ENCODE measurements at places on chromosomes 5 and 9.

GRCh38 chr9:100125910-100126309 is 26.9 kb downstream of the INVS start:
- no peak for DNase-seq

DNA sequence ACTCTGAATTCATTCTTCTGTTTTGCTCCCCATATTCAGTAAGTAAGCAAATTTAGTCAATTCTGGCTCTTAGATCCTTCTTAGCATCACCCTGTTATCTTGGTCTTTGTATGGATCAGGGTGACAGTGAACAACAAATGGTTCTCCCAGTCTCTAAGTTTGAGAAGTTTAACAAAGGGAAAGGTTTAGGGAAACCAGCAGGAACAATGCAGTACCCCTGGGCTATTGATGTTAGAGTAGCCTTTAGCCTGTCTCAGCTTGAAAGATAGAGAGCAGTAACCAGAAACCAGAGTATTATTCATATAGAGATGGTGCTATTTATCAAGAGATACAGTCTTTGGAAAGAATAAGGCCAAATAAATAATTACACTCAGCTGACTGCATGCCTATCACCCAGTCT is 241.8 kb downstream of the CDH12 start:
- DNase-seq: no peak

- DNase-seq: no peak
These were observed 4.6 kb upstream of the RNU6ATAC start for GRCh38 chr9:134168757-134169550.

GRCh38 chr5:56543441-56544388 is 271.6 kb upstream of the MAP3K1 start:
- DNase-seq: no peak

GRCh38 chr9:106590759-106591505 is 272.0 kb upstream of the ZNF462 start:
- no peak for DNase-seq

- no peak for DNase-seq
These were observed 19.8 kb downstream of the STRBP start for GRCh38 chr9:123248630-123249029.

DNA sequence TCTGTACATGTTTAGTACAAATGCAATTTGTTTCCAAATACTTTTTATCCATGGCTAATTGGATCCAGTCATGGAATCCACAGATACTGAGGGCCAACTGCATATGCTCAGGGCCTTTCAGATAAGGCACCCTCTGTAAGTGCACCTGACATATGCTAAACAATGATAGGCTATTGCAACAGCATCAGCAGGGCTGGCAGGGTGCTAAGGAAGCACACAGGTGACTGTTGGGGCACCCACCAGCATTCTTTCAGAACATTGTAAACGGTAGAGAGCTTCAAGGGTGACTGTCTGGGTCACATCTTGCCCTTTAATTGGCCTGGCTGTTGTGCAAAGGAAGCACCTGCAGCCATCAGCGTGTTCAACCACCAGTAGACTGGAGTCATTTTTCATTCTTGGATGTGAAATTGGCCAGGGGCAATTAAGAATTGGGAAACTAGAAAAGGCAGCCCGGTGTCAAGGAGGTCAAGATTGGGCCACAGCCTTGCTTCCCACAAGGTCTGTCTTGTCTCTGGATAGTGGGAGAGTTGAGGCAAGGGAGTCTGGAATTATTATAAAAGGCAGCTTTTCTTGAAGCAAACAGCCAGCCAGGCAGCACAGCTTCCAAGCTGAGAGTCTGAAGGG is 129.3 kb upstream of the RAI14 start:
- no peak for DNase-seq

- no peak for DNase-seq
These were observed 861 bp downstream of the NTRK2 start for GRCh38 chr9:84670138-84671041.
